Naive B cell (primary cell): ENCODE measurements at places on chromosomes 2 and 18. TPM values are rescaled to one million over a fixed set of nuclear protein-coding genes. Genes with fewer than 3 reads are reported as not detected.

- no peak for DNase-seq
Measured at GRCh38 chr2:50564766-50565165, 467.2 kb downstream of the NRXN1 start.

- no peak for DNase-seq
Measured at GRCh38 chr18:54127759-54128378, 96.6 kb downstream of the MBD2 start.

- peak; percentile 76 for DNase-seq
Measured at GRCh38 chr2:68365087-68365486, at the start of gene PLEK. TSS of gene PLEK (plus strand) at chr2:68365282. CDS start at chr2:68365352, 70 bp downstream.

GRCh38 chr2:161552015-161552414, 72.2 kb upstream of the SLC4A10 start:
- no peak for DNase-seq

GRCh38 chr2:59899692-59900091, 653.8 kb downstream of the BCL11A start:
- no peak for DNase-seq

The HNMT gene
- not detected for polyA plus RNA-seq

- no peak for DNase-seq
Measured at GRCh38 chr2:109345653-109346480, 216.9 kb downstream of the SH3RF3 start.

DNA sequence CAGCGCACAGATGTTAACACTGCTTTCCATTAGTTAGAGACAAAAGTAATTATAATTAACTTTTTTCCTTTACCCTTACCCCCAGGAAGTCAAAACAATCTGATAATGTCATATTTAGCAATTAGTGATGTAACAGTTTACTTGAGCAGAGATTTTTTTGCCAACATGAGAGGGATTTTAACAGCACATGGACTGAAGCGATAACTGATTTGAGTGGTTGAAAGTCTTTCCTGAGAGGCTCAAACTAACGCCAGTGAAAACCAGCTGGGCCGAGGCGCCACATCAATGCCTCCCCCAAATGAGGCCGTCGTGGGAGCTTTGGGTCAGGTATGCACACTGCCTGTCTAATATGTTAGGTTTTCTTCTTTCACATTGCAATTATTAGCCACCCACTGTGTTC, 469.9 kb upstream of the SMIM21 start:
- DNase-seq = no peak

- no peak for DNase-seq
Measured at GRCh38 chr18:46239549-46239948, 135.4 kb downstream of the HAUS1 start.

- no peak for DNase-seq
Measured at GRCh38 chr2:84477886-84478285, 18.8 kb upstream of the SUCLG1 start.

- DNase-seq = no peak
Measured at GRCh38 chr2:60383401-60384143, 169.9 kb downstream of the BCL11A start.
